Stimulated activated CD4-positive, alpha-beta T cell treated with anti-CD3 and anti-CD28 coated beads, Interleukin-4, amount 100 ng/mL, for 48 hours (primary cell): ENCODE measurements at places on chromosomes 12 and 14.

GRCh38 chr12:120630104-120630892 lies 10.1 kb upstream of the CABP1 start:
- no peak for DNase-seq

GRCh38 chr12:103679421-103680170 lies 92.5 kb downstream of the STAB2 start:
- no peak for DNase-seq

DNA sequence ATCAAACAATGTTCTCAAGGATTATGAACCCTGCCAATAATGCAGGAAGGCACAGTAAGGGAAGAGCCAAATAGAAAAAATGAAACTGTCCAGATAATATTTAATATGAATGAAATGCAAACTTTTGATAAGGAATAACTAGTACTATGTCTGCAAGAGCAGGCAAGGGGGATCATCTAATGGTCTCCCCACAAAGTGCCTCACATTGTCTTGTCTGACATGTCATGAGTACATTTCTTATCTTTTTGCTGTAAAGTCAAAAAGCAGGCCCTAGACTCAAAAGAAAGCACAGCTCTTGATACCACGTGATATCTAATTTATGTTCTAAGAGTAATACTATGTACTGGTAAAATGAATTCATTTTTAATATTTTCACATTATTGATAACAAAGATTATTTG lies 43.9 kb upstream of the GTF2A1 start:
- DNase-seq: no peak

- no peak for DNase-seq
Measured at GRCh38 chr14:75281654-75282019, 3.0 kb downstream of the FOS start.

DNA sequence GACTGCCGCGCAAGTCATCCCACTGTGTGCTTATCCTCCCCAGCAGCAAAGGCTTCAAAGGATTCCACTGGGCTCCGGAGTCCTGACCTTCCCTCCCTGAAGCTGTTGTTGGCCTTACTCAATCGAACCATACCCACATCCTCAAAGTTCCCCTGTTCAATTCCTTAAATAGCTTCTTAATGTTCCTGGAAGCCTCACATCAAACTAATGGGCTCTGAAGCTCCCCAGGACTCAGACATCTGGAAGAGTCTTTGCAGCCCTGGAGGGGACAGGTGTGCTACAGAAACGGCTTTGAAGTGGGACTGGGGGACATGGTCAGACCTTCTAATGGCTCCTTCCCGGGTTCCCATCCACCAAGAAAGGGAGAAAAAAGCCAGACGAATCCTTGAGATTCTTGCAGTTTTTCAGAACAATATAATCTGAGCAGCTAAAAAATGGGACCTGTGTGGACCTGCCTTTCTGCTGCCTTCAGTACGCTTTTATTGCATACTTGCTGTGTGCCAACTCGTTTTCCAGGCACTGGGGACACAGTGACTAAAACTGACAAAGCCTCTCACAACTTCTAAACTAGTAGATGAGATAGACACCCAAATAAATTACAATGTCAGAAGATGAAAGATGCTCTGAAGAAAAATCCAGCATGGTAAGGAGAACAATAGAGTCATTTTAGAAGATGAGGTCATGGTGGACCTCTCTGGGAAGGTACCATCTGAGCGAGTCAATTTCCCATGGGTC lies 204.5 kb downstream of the MON2 start:
- DNase-seq: no peak

GRCh38 chr14:102029956-102030355 lies 56.9 kb downstream of the HSP90AA1 start:
- no peak for DNase-seq

DNA sequence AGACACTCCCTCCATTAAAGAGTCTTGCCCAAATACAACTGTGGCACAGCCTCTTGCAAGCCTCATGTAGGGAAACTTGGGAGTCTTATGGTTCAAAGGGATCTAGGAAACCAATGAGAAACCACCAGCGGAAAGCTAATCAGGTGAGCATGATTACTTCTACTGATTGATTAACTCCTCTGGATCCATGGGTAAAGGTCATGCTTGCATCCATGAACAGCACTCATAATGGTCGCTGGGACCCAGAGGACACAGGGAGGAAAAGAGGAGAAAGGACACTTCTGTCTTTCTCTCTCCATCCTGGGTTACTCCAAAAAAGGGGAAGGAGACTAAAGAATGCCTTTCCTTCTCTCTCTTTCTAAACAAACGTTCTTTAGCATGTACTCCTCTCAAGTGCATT lies 1397.2 kb downstream of the LRFN5 start:
- no peak for DNase-seq

DNA sequence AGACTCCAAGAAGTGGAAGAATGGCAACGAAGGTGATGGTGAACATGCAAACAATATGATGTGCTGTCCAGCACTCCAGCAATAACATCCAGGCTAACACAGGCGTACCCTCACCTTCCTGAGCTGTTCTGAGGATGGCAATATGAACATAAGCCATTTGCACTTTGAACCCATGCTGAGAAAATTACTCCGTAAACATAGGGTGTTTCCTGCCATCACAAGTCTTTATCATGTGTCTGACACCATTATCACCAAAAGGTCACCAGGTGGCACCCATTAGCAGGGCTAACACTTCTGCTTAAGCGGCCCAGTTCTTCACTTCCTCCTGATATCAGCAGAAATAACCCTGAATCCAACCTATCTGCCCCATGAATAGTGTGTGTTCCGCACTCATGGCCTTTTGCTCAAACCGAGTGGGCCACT lies 482.8 kb downstream of the MED13L start:
- DNase-seq: no peak

GRCh38 chr14:61196792-61197191 lies 84.3 kb downstream of the TMEM30B start:
- DNase-seq: no peak

DNA sequence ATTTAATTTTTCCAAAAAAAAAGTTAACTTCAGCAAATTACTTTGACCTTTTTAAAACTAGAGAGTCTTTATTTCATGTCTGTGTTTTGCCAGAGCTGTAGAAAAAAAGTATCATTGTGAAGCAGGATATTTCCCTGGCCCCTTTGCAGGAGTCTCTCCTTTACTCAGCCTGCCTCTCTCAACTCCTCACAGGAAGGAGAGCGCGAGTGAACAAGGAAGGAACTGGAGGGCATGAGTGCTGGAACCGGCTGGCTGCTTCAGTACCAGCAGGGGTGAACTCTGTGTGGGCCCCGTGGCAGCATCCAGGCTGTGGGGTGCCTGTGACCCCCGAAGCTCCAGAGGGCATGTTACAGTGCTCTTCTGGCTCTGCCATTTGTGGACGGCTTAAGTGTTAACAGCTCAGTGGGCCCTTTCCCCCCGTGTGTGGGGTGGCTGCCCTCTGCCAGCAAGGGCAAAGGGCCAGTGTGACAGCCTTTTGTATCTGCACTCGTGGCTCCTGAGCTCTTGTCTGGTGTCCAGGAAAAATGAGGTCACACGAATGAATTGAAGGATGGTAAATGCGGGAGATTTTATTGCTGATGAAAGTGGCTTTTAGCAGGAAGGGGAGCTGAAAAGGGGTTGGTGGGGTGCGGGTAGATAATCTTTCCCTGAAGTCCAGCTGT lies 76.6 kb upstream of the KCNH3 start:
- DNase-seq: no peak
